SK-N-DZ (cell line): ENCODE measurements at places on chromosomes 13 and 19.

DNA sequence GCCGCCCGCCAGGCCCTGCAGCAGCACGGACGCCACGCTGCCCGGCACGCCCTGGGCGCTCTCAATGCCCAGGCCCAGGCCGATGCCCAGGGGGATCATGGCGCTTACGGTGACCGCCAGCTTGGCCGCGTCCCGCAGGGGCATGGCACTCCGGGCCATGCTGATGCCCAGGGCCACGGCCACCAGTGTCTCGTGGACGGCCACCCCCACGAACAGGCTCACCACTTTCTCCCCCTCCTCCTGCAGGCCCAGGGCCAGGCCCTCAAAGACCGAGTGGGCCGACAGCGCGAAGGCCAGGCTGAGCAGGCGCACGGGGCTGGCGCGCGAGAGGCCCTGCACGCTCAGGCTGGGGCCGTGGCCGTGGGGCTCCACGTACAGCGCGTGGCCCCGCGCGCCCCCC is 6.9 kb downstream of the SLC39A3 start:
- DNase-seq, result no peak

GRCh38 chr13:109669956-109670355 is 116.4 kb downstream of the IRS2 start:
- DNase-seq, result no peak

DNA sequence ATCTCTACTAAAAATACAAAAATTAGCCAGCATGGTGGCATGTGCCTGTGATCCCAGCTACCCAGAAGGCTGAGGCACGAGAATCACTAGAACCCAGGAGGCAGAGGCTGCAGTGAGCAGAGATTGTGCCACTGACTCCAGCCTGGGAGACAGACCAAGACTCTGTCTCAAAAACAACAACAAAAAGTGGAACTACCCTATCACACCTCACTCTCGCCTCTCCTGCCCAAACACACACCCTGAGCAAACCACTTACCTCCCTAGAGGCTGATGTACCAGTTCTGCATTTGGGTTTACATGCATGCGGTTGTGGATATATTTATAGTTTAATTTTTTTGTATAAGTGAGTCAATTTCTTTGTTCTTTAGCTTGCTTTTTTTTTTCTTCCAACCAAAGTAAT is 7.7 kb upstream of the PTOV1 start:
- no peak for DNase-seq

DNA sequence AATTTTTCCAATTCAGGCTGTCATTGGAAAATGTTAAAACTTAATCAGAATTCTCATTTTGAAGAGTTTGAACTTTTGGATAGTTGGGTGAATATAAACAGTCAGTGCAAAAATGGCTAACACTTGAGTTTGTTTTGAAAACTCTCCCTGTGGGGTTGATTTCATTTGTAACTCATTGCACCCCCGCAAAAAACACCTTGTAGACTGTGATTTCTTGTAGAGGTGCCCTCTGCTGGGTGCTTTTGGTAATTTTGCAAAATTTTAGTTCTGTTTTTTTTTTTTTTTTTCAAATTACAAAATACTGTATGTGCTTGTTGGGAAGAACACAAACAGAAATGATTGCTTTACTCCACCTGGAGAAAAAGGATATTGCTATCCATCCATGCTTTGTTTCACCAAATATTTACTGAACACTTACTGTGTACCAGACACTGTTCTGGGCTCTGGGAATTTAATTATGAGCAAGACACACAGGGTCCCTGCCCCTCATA is 28.2 kb upstream of the GPI start:
- no peak for DNase-seq

DNA sequence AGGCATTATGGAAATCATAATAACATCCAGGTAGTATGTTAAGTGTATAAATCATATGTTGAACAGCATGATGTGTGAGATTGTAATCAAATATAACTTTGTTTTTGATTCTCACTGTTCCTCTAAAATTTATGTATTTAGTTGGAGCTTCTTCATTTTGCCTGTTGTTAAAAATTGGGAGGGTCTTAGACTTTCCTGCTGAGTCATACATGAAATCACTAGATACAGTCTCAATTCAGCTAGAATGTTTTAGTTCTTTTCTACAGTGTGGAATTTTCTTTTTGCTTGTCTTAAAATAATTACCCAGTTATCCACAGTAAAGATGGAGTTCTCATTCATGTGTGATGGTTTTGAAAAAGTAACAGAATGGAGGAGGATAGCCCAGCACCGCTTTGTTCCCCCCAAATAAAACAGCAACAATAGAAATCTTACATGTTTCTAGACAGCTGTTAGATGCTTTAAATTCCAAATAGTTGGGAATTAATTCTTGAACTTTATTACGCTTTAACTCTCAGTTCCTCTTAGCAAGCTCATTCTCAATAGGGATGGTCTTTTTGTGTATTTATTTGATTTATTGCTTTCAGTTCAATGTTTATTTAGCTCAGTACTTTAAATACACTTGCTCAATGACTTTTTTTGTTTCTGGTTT is 109.5 kb downstream of the PDS5B start:
- no peak for DNase-seq

DNA sequence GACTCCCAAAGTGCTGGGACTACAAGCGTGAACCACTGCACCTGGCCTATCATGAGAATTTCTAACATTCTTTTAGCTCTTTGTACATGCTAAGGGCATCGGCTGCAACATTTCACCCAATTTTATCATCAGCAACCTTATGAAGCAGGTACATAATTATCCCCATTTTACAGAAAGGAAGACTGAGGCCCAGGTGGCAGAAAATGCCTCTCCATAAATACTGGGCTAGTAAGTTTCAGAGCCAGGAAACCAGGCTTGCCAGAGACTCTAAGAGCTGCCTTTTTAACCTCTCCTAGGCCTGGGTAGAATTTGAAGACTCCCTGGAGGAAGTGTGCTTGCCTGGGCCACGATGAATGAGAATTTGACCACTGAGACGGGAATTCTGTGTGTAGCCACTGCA is 2.2 kb downstream of the ERCC2 start:
- DNase-seq, result no peak

DNA sequence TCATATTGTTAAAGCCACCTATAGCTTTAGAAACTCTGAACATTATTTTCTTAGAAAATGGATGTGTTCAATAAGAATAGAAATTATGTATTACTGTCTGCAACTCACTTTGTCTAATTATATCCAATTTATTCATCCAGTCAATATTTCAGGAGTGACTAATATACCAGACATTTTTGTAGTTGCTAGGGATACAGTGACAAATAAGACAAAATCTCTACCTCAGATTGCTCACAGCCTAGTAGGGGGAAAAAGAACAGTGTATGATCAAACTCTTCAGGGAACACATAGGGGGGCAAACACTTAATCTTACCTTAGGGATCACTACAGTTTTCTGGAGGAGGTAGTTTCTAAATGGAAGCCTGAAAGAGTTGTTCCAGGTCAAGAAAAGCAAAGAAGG is 8.6 kb downstream of the BRCA2 start:
- DNase-seq, result no peak

- DNase-seq, result no peak
Measured at GRCh38 chr13:40974460-40975407, 44.4 kb downstream of the ELF1 start.

- DNase-seq, result no peak
Measured at GRCh38 chr13:108267347-108267746, 2.2 kb upstream of the TNFSF13B start.

DNA sequence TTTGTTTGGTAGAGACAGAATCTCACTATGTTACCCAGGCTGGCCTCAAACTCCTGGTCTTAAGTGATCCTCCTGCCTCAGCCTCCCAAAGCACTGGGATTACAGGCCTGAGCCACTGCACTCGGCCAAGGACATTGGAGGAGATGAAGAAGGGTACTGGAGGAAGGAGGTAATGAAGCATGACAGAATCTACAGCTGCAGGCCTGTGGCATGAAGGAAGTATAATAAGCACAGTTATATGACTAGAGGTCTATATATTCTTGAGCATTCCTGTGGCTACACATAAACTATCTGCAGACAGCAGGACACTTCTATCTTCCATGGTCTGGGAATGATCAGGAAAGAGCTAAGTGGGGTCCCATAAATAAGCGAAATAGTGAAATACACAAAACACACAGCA is 18.2 kb downstream of the ZNF565 start:
- no peak for DNase-seq

DNA sequence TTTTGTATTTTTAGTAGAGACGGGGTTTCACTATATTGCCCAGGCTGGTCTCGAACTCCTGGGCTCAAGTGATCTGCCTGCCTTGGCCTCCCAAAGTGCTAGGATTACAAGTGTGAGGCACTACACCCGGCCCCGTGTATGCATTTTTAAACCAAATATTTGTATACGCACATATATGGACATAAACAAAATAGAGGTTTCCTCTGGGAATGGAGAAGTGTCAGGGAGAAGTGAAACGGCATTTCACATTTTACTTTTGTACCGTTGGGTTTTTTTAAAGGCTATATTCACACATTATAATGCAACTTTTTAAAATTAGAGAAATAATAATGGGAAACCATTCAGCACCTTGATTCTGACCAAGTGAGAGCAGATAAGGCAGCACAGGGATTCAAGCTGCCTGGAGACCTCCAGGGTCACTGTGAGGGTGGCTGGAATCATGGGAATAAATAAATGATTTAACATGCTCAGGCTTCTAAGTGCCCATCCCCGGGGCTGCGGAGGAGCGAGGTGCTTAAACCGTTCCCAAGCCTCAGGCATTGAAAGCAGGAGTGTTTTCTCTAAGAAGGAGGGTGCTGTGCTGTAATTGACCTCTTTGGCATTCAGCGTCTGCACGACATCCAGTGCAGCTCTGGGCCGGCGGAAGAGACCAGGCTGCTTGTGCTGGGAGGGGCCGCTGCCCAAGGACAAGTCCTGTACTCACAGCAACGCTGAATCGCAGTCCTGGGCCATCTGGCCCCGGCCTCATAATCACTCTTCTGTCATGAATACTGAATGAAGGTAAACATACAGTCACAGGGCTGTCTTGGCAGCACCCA is 24.7 kb downstream of the GPR42 start:
- no peak for DNase-seq

- peak; percentile 56 for DNase-seq
Measured at GRCh38 chr13:68490594-68490993, 1260.5 kb upstream of the PCDH9 start.

- DNase-seq, result peak; percentile 13
Measured at GRCh38 chr13:34620862-34621261, 321.2 kb upstream of the NBEA start.

DNA sequence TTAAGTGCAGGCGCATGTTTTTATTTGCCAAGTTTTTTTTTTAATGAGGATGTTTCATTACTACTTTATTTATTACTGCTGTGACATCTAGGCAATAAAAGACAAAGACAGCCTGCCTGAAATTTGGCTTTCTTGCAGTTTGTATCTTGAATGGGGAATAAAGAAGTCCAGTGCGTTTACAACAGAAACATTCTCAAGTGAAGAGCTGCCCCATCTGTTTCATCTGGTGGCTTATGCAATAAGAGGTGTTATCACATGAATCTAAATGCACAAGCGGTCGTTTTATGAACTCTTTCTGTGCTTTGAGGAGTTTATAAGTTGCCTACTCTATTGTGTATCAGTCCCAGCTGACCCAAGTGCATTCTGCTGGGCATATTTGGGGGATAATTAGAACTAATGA is 12.6 kb upstream of the MAB21L1 start:
- peak; percentile 61 for DNase-seq

- no peak for DNase-seq
Measured at GRCh38 chr13:51636349-51636890, 52.2 kb downstream of the WDFY2 start.

DNA sequence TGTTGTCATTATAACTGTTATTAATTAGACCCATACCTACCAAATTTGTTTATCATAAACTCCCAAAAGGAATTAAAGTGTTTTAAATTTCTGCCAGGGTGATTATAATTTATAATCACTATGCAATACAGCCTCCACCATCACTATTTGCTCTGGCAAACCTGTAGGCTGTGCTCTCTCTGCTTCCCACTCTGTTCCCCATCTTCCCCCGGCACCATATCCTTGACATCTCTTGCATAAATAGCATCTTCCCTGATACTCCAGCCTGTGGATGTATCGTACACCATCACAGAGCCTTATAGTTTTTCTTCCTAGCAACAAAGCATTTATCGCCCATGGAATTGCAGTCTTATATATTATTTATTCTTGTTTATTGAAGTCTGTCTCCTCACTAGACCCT is 181.5 kb upstream of the TSC22D1 start:
- DNase-seq, result no peak

DNA sequence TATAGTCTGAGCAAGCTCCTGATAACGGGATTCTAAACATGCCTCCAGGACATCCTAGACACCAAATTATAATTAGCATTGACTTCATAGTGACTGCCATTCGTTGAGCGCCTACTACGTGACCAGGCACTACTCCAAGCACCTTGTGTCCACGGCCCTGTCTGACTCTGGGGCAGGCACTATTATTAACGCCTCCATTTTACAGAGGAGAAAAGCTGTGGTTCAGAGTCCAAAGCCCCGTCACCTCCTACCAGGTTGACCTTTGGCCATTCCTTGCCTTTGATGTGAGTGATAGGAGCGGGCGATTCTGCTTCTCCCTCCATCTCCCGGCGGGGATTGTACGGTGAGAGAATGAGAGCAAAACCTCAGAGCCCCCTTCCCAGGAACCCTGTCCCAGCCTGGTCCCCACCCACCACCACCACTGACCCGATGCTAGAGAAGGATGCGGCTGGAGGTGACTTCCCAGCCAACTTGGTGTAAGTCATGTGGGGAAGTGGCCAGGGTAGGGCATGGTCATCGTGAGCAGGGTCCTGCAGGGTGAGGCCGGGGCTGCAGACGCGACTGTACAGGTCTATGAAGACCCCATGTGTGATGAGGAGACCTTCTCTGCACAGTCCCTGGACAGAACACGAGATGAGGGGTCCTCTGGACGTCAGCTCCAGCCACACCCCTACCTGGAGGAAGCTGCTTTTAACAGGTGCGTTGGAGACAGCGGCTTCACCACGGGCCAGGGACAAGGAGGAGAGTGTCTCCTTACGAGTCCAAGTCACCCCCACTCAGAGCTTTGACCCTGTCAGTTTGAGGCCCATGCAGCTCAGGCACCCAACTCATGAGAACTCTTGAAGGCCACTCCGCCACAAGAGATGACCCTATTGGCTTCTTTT is at the start of gene IGSF23:
TSS of gene IGSF23 (plus strand) at position 269 of the 884 bp plus-strand sequence. CDS start at position 352, 83 bp downstream.
- no peak for DNase-seq

GRCh38 chr13:25097426-25097825 is 1.5 kb downstream of the PABPC3 start:
- DNase-seq, result no peak

DNA sequence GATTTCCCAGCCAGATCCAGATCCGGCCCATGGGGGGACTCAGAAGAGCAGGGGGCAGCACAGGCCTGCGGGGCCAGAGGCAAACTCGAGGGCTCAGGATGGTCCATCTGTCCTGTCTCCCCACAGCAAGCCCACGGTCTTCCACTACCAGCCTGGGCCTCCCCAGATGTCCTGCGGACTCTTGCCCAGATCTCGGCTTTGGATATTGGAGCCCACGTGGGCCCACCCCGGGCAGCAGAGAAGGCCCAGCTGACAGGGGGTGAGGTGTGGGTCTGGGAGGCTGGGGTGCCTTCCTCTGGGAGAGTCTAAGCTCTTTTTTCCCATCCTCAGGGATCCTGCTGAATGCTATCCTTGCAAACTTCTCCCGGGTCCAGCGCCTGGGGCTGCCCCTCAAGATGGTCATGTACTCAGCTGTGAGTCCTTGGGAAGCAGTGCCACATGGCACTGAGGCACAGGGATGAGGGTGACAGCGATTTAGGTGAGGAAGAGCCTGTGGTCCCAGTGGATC is 3.4 kb downstream of the ACP4 start:
- peak; percentile 28 for DNase-seq

- no peak for DNase-seq
Measured at GRCh38 chr13:32791545-32792172, 205.4 kb downstream of the PDS5B start.
